ENCODE measurements at places on chromosomes 5 and 9.

DNA sequence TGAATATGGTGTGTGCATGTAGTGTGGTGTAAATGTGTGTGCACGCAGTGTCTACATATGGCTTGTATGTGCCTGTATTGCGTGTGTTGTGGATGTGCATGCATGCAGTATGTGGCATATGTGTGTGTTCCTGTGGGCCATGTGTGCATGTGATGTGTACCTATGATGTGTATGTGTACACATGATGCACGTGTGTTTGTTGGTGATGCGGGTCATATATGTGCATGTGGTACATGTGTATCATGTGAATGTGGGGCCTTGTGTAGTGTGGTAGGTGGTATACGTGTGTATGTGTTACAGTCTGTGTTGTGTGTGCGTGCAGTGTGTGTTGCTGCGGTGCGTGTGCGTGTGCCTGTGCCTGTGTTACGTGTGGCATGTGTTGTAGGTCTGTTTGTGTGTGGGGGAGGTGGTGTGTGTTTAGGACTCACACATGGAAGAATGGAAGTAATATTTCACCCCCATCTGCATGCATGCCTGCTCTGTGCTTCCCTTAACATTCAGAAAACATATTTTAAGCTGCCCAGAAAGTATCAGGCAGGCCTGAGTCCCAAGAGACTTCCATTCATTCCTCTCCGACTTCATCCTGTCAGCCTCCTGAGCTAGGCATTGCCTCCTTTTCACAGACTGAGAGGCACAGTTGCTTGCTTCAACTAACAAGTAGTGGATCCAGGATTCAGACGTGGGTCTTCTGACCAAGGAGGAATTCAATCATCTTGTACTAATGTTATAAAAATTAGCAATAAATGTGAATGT, 55.4 kb upstream of the RUFY1 start:
- DNase-seq, result no peak

- DNase-seq, result no peak
Measured at GRCh38 chr5:115535479-115536035, 9.0 kb downstream of the FEM1C start.

GRCh38 chr9:121672213-121672612, 20.8 kb downstream of the DAB2IP start:
- DNase-seq, result no peak

DNA sequence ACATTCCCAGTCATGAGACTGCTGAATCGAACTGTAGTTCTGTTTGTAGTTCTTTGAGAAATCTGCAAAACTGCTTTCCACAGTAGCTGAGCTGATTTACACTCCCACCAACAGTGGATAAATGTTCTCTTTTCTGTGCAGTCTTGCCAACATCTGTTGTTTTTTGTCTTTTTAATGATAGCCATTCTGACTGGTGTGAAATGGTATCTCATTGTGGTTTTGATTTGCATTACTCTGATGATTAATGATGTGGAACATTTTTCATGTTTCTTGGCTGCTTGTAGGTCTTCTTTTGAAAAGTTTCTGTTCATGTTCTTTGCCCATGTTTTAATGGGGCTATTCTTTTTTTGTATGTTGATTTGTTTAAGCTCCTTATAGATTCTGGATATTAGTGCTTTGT, 187.3 kb upstream of the TLE4 start:
- DNase-seq, result no peak

- DNase-seq, result no peak
Measured at GRCh38 chr9:129898185-129898584, 62.9 kb downstream of the USP20 start.

DNA sequence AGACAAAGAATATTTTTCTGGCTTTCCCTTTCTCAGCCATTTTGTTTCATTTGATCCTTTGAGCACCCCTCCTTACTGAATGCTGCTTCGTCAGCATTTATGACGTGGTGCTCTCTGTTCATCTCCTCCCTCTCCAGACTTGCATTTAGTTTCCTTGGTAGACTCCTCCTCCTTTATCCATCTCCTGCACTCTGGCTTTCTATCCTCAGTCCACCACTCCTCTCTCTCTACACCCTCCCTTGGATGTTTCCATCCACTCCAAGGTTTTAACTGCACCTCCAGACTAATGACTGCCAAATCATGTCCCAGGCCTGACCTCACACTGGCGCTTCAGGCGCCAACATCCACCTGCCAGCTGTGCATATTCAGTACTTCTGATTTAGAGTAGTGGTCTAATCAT, 245.4 kb downstream of the RAB3C start:
- DNase-seq, result no peak

- no peak for DNase-seq
Measured at GRCh38 chr5:106875591-106876297, 795.0 kb downstream of the EFNA5 start.

DNA sequence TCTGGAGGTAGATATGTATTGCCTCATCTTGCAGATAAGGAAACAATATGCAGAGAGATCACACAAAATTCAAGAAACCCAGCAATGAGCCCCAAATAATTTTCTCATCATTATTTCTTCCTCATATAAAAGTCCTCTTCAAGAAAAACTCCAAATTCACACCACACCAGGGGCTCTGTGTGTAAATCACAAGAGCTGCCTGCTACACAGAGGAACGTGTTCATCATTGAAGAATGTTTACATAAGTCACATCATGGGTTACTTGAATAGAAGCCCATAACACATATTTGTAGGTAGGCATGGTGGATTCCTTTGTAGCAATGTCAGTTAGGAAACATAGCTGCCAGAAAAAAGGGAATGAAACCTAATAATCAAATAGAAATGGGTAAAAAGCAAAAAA, 308.1 kb upstream of the TLE4 start:
- no peak for DNase-seq

DNA sequence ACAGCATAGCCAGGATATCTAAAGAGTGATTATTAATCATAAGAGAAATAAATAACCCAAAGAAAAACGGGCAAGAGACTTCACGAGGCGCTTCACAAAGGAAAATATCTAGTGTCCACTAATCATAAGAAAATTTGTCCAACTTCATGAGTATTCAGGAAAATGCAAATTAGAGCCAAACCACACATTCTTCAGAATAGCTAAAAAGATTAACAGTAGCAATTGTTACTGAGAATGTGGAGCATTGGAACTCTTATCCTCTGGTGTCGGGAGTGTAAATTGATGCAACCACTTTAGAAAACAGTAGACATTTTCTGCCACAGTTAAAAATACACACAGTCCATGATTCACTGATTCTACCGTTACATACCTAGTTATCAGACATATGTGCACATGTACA, 145.7 kb downstream of the CWC27 start:
- DNase-seq, result no peak

DNA sequence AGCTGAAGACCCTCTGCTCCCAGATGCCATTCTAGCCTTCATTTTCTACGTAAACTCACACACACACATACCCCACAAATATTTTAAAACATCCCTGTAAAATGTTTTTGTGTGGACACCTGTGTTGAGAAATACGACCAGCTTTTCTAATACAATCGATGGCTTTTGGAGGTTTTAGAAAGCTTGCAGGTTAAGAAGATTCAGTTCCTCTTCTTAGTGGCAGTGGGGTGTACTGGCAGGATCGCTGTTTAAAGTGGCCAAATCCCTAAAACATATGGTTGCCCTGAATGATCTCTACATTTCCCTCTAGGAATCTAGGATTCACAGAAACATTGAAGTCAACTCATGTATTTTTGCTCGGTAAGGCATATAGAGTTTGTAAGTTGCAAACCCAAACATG, 236.3 kb downstream of the NSG2 start:
- no peak for DNase-seq

GRCh38 chr9:84139296-84140070, 158.9 kb downstream of the RMI1 start:
- DNase-seq, result peak; percentile 64

- DNase-seq, result no peak
Measured at GRCh38 chr5:148808864-148809642, 17.4 kb upstream of the ADRB2 start.

GRCh38 chr5:93039888-93040287, 541.1 kb downstream of the NR2F1-AS1 start:
- DNase-seq, result no peak

GRCh38 chr5:7888901-7889300, 20.0 kb downstream of the MTRR start:
- no peak for DNase-seq

DNA sequence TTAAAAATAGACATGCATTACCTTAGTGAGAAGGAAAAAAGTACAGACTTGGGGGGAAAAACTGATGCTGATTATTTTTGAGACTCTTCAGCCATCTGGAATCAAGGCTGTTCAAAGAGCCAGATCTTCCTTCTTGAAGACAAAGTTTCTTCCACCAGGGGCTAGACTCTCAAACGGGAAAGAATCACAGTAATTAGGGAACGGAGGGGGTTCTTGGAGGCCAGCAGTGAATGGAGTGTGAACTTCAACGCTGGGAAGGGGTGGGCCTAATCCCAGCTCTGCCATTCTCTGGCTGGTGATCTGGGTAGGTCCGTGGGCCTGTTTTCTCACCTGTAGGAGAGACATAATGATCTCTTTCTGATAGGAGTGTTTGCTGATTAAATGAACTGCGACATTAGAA, 21.1 kb upstream of the LHX2 start:
- DNase-seq, result no peak

DNA sequence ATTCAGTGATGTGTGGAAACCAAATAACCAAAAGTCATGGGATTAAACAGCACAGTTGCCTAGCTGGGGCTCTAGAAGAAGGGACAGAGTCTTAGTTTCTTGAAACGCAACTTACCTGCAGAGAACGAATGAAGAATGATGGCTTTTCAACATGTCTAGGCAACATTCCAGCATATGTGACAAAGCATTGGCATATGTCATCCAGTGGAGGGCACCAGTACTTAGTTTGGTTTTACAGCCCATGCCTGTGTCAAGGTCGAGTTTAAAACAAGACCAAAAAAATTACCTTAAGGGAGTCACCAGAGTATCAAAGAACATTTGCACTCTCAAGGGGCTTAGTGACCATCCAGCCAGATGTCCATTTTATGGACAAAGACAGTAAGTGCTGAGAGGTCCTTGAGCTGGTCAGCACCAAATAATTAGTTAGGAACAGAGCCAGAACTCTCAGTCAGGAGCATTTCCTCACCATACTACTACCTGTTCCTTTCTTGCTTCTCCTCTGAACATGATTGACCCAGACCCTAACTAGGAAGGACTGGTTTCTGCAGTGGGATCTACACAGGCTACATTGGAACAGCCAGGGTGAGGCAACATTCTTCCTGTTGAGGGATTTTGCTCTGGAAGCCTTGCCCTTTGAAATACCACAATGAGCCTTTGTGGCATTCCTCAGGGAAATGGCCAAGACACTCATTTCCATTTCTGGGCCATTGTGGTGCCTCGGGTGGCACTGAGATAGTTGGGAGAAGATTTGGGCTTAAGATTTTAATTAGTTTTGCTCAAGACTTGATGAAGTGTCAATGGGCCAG, 75.4 kb upstream of the ANKH start:
- DNase-seq, result no peak
